Hepatocyte (in vitro differentiated cells): ENCODE measurements at places on chromosomes 2 and 18.

DNA sequence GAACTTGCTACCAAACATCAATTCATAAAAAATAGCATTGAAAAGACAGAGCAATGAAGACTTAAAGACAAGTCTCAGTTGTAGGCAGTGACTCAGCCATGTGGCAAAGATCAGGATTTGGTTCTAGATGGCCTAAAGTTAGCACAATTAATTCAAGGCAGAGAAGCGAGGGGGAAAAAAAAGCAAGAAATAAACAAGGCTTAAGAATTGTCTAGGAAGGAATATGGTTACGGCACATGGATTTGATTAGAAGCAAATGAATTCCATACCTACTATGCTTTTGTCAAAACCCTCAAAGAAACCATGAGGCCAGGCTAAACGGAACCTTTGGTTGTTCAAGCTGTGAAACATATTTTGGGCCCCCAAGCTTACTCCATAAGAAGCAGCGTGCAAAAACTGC, 362.2 kb upstream of the KCNH7 start:
- no peak for DNase-seq
- H3K36me3 ChIP-seq, result no peaks in the 10 kb centered on the region
- H3K4me3 ChIP-seq, result no peak overlapping the region
- no peaks in the 10 kb centered on the region for H3K4me1 ChIP-seq

GRCh38 chr2:204255071-204255470, 290.2 kb upstream of the PARD3B start:
- no peaks in the 10 kb centered on the region for H3K36me3 ChIP-seq
- H3K4me1 ChIP-seq, result peaks cover 4% of the 10 kb centered on the region
- H3K4me3 ChIP-seq, result no peak overlapping the region

DNA sequence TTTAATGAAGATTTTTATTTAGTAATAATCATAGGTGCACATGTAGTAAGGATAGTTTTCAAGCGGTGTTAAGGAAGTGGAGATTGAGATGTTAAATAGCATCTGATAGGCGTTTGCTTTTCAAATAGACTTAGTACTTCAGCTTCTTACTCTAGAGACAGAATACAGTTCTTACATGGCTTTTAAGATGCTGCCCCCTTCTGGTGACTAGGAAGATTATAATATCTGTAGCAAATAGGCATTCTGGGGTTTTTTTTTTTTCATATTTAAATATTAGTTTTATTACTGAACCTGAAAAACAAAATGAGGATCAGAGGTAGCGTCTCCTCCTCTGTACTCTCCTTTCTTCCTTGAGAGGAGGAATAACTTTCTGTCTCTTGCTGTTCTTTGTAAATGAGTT, 100.2 kb downstream of the AGAP1 start:
- peak; percentile 91 for DNase-seq
- no peak overlapping the region for H3K4me3 ChIP-seq
- H3K27ac ChIP-seq, result no peak overlapping the region

GRCh38 chr2:235917506-235917905, 250.7 kb downstream of the GBX2 start:
- H3K4me3 ChIP-seq, result no peak overlapping the region
- no peak overlapping the region for H3K27ac ChIP-seq
- DNase-seq, result no peak
- no peaks in the 10 kb centered on the region for H3K4me1 ChIP-seq
- no peaks in the 10 kb centered on the region for H3K27me3 ChIP-seq

DNA sequence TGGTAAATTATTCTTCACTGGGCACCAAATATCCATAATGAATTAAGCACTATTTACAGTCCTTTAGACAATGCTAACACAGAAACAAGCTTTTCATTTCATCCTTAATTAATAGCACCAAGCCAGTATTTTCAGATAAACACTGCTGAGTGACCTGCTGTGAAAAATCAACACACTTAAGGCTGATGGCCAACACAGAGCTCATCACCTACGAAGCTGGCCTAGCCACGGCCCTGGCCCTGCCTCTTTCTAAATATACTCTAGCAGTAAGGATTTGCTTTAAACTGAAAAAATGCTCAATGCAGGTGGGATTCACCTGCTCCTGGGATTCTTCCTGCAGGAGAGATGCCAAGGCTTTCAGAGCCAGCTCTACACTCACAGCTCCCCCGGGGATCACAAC, 18.4 kb downstream of the CYB5A start:
- peaks cover 29% of the 10 kb centered on the region for H3K4me1 ChIP-seq
- H3K4me3 ChIP-seq, result no peak overlapping the region
- H3K27me3 ChIP-seq, result no peaks in the 10 kb centered on the region
- no peak for DNase-seq

DNA sequence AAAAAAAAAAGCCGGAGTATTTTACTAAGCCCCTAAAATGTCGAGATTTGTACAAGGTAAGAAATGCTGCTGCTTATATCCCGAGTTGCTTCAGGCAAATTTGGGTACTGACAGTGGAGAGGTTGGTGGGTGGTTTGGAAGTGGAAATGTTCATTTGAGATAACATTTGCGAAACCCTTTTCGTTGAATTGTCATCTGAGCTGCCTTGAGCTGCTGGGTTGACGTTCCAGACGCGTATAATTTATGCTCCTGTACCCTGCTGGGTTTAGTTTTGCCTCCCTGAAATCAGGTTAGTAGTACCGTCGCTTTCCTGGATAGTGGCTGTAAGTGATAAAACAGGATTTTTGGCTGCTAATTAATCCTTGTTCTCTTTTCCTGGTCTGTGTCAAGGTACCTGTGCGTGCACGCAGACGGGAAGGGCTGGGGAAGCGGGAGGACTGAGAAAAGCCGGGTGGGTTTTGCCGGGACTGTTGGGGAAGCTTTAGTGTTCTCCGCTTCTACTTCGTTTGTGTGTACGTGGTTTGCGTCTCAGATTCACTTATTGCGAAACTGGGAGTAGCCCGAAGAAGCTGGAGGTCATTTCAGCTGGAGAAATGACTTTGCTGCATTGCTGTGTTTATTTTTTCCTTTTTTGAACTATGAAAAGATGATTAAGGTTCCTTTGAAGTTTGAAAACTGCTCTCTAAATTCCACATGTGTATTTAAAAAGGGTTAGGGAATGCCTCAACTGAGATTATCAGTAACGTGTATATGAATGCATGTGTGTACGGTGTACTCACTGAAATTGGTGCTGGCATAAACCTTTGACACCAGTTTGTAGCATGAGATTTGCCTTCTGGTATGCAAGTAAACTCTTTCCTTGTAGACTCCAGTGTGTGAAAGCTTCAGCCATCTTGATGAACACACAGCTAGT, 709 bp downstream of the UGP2 start:
- peaks cover 35% of the 10 kb centered on the region for H3K4me1 ChIP-seq
- peak; percentile 70 for DNase-seq
- H3K4me3 ChIP-seq, result peak overlapping the region; percentile 59

DNA sequence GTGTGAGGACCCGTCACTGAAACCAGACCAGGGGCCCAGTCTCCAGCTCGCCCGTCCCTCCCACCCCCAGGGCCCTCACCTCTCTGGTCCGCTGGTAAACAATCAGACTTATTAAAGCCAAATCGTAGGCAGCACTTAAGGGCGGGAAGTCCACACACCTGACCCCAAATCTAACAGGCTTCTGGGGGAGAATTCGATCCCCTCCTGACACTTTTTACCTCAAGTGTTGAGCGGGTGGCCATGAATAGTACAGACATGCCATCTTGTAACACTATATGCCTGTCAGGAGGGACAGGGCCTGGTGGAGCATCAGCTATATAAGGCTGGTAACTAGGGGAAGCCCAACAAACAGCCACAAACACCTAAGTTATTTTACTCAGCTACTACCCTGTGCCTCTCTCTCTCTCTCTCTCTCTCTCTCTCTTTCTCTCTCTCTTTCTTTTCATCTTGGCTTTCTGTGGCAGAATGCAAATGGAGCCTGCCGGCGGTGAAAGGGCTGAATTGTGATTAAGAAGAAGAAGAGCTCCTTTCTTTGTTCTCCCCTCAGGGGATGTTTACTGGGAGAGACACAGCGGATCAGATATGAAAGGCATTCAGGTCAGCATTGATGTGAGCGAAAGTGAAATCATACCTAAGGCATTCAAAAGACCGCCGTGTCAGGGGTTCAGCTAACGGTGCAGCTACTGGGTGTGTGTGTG, 9.5 kb downstream of the ZEB2 start:
- peaks cover 91% of the 10 kb centered on the region for H3K27me3 ChIP-seq
- peaks cover 17% of the 10 kb centered on the region for H3K4me1 ChIP-seq
- H3K36me3 ChIP-seq, result no peaks in the 10 kb centered on the region
- DNase-seq, result peak; percentile 30

GRCh38 chr18:45040879-45041278, 360.2 kb downstream of the SETBP1 start:
- no peak overlapping the region for H3K27ac ChIP-seq
- no peaks in the 10 kb centered on the region for H3K4me1 ChIP-seq
- H3K27me3 ChIP-seq, result no peaks in the 10 kb centered on the region
- DNase-seq, result no peak
- no peaks in the 10 kb centered on the region for H3K36me3 ChIP-seq

DNA sequence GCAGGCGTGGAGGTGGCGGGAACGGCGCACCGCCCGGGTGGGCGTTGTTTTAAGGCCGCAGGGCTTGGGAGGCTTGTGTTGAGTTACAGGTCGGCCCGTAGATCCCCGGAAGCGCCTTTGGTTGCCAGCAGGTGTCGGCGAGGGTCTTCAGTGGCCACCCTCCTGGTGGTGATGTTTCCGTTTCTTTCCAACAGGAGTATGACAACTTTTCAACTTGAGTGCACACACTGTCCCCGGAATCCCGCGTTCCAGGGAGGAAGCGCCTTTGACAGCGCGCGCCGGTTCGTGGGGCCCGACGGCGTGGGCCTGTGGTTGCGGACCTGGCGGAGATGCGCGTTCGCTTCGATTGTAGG, 1.0 kb upstream of the HDAC4 start:
- peak overlapping the region; percentile 38 for H3K4me3 ChIP-seq
- no peaks in the 10 kb centered on the region for H3K36me3 ChIP-seq
- no peaks in the 10 kb centered on the region for H3K27me3 ChIP-seq

DNA sequence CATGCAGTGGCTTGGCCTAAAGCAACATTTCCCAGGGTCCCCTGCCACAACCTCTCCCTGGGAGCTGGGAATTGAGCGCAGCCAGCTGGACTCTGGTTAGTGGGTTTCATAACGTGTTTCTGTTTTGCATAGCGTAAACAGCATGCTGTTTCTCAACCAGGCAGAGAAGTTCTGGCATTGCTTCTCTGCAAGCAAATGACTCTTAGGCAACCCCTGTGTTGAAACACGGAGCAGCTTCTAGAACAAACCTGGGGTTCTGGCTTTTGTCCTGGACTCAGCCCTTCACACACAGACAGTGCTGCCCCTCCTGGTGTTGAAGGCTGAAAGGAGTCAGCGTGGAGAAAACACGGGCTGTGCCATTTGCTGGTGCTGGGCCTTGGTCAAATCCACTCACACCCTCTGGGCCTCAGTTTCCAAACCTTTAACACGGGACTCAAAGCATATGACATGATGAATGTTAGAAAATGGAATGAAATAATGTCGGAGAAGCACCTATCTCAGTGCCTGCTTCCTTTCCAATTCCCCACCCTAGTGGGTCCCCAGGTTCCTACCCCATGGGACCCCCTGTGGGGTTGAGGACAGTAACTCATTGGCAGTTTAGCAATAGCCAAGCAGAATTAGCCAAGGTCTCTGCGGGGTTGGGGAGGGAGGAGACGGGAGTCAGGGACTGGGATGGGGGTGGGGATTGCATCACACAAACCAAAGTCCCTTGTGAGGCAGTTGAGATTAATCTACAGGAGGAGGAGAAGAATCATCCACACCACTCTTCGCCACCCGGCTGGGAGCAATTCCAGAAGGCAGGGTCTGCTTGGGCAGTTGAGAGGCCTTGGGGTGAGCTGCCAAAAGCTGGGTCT, 30.2 kb upstream of the IL1R2 start:
- peak overlapping the region; percentile 93 for H3K27ac ChIP-seq
- H3K4me3 ChIP-seq, result no peak overlapping the region
- no peaks in the 10 kb centered on the region for H3K36me3 ChIP-seq

GRCh38 chr18:13565228-13565627, 161.1 kb downstream of the FAM210A start:
- no peak overlapping the region for H3K27ac ChIP-seq
- no peak for DNase-seq
- H3K4me3 ChIP-seq, result no peak overlapping the region
- H3K27me3 ChIP-seq, result no peaks in the 10 kb centered on the region
- H3K4me1 ChIP-seq, result peaks cover 17% of the 10 kb centered on the region
- no peaks in the 10 kb centered on the region for H3K36me3 ChIP-seq

GRCh38 chr2:2889141-2889540, 488.5 kb downstream of the EIPR1 start:
- H3K27ac ChIP-seq, result no peak overlapping the region
- no peaks in the 10 kb centered on the region for H3K36me3 ChIP-seq
- DNase-seq, result no peak
- H3K27me3 ChIP-seq, result no peaks in the 10 kb centered on the region

- H3K27ac ChIP-seq, result peak overlapping the region; percentile 62
- no peak for DNase-seq
- H3K36me3 ChIP-seq, result no peaks in the 10 kb centered on the region
Observed at GRCh38 chr2:106061611-106062349, 132.3 kb downstream of the UXS1 start.

DNA sequence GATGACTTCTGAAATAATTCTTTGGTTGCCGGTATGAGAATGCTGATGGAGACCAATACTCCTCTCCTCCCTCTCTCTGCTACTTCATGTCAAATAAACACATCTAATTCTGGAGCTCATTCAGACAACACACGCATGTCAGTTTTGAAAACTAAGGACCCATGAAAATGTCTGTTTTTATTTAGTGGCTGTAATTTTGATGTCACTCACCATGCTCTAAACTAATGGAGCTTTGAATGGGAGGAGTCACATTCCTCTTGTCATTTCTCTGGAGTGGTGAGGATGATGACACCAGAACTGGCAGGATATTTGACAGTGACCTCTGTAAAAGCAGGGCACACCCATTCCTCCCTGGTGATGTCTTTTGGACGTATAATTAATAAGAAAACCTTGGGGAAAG, 163.0 kb downstream of the PHLPP1 start:
- no peak for DNase-seq
- no peaks in the 10 kb centered on the region for H3K36me3 ChIP-seq
- peaks cover 25% of the 10 kb centered on the region for H3K4me1 ChIP-seq
- H3K27me3 ChIP-seq, result no peaks in the 10 kb centered on the region
- no peak overlapping the region for H3K4me3 ChIP-seq

GRCh38 chr2:195663007-195663406, 6.0 kb downstream of the SLC39A10 start:
- DNase-seq, result no peak
- H3K4me3 ChIP-seq, result no peak overlapping the region
- H3K4me1 ChIP-seq, result peaks cover 18% of the 10 kb centered on the region
- H3K27me3 ChIP-seq, result no peaks in the 10 kb centered on the region
- H3K36me3 ChIP-seq, result no peaks in the 10 kb centered on the region

- H3K4me1 ChIP-seq, result no peaks in the 10 kb centered on the region
- H3K27ac ChIP-seq, result no peak overlapping the region
- no peak for DNase-seq
Observed at GRCh38 chr2:84276590-84277255, 182.4 kb downstream of the SUCLG1 start.
